HepG2 (cell line): ENCODE measurements at places on chromosomes 6 and 20.

GRCh38 chr6:66772800-66773199, 1065.8 kb upstream of the EYS start:
- DNase-seq = no peak

DNA sequence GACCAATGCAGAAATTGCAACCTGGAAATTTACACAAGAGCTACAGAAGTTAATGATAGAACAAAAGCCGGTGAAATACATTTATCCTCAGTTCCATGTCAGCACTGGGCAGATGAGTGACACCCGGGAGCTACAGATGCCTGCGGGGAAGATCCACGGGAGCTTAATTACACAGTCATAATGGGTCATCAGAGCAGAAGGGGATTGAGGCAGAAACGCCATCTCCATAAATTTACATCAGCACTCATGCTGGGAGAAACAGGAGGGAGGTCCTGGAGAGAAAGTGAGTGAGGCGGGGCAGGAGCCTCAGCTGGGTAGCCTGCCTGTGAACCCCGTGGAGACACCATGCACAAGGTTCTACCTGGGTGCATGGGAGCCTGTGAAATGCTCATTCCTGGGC, 37.6 kb upstream of the CST7 start:
- DNase-seq = no peak

DNA sequence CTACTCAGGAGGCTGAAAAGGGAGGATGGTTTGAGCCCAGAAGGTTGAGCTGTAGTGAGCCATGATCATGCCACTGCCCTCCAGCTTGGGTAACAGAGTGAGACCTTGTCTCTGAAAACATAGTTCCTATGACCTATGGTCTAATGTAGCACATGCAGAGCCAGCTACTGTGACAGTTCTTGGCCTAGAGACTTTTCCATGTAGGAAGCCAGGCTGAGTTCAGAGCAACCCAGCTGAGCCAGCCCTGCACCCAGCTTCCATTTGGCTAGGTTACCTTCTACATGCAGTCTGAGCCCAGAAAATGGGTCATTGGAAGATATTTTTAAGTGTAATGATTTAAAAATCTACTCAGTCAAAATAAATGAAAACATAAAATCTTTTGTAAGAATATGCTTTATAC, 92.8 kb downstream of the FNDC1 start:
- no peak for DNase-seq

DNA sequence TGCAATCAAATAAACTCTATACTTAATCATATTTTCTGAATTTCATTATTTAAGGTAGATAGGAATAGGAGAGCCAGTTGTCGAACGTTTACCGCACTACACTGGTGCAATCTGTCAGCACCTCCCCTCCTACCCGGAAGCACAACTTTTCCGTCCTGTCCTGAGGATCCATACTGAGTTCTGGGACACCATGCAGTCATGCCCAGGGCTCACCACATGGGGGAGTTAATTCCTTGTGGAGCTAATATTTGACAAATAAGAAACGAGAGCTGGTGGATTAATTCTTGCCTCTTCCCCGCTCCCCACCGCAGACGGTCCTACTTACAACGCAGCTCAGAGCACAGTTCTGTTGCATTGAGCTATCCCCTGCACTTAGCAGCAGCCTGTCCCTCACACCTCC, 107.7 kb upstream of the RALGAPA2 start:
- DNase-seq = peak; percentile 68

GRCh38 chr20:38237381-38237780, 23.2 kb downstream of the KIAA1755 start:
- DNase-seq = no peak

GRCh38 chr6:29976253-29976587, 33.9 kb downstream of the HLA-A start:
- DNase-seq = no peak

DNA sequence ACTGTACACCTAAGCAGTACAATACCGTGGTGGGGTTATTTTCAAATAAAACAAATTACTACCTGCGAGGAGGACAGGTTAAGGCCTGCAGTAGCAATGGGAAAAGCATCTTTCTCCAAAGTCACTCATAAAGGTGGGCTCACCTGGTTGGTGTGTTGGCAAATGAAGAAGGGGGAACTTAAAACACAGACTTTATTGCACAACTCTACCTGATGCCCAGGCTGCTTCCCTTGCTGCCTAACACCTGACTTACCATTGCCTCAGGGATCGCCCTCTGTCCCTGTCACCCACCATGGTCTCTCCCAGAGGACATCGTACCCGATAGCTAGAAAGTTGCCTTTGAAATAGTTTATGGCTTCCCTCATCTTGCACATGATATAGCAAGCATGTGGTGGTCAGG, 53.6 kb downstream of the GNAS start:
- no peak for DNase-seq
